ENCODE measurements at places on chromosomes 2 and 18. TPM values are rescaled to one million over a fixed set of nuclear protein-coding genes. Genes with fewer than 3 reads are reported as not detected.

The TSN gene
- total RNA-seq = 53.0 TPM

The NYAP2 gene
- total RNA-seq = 0.22 TPM

The MAT2A gene
- 168 TPM for total RNA-seq

The SKA1 gene
- total RNA-seq = 0.36 TPM

The COLEC11 gene
- total RNA-seq = 1.1 TPM

The ARHGAP15 gene
- total RNA-seq = 119 TPM

The EFEMP1 gene
- 139 TPM for total RNA-seq

The TMEM198 gene
- 2.1 TPM for total RNA-seq

The ICOS gene
- total RNA-seq = not detected

The INPP4A gene
- total RNA-seq = 29.8 TPM

The RUFY4 gene
- total RNA-seq = 0.36 TPM

The GPATCH11 gene
- total RNA-seq = 8.9 TPM

The SALL3 gene
- total RNA-seq = 0.09 TPM

The PARD3B gene
- 100 TPM for total RNA-seq

The HOXD12 gene
- not detected for total RNA-seq

The CXCR1 gene
- 4.9 TPM for total RNA-seq

Measured in sciatic nerve (tissue), 2 donors.